ENCODE measurements at places on chromosomes 3 and 15. TPM values are rescaled to one million over a fixed set of nuclear protein-coding genes. Genes with fewer than 3 reads are reported as not detected.

DNA sequence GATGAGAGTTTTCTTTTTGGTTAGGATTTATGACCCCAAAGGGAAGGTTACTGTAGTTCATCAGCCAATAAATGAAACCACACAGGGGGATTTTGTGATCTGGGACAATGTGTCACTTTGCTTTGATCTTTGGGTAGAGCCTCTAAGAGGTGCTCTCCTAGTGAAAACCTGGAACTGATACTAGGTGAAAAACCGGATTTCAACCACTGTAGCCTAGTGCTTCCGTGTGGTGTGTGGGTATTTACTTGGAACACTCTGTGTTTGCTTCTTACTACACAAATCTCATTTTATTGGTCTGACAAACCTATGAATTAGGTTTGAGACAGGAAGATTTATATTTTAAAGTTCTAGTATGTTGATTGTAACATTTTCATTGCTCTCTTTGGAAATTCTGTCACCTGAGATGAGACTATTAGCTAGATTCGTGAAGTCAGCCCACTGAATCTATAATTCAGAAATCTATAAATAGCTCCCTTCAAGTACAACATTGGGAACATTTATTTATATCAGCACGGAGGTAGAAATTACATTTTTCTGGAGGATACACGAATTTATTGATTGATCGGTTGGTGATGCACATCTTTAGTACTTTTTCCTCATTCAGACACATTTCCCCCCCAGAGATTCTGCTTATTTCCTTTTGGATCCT is 119.8 kb downstream of the AKAP13 start:
- DNase-seq: no peak

DNA sequence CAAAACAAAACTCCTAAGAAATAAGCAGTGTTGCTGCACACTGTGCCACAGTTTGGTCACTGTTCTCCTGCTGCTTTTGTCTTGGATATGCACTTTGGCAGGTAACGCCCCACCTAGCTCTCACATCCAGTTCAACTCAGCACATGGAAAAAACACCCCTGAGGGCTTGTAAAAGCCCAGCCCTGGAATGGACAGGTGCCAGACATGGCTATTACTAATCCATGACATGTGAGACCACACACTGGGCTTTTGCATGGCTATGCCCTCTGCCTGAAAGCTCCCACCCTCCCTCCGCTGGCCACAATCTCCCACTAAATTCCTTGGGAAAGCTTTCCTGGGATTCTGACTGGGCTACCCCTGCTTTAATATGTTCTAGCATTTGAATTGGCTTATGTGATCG is 24.7 kb upstream of the ZBED2 start:
- no peak for DNase-seq

DNA sequence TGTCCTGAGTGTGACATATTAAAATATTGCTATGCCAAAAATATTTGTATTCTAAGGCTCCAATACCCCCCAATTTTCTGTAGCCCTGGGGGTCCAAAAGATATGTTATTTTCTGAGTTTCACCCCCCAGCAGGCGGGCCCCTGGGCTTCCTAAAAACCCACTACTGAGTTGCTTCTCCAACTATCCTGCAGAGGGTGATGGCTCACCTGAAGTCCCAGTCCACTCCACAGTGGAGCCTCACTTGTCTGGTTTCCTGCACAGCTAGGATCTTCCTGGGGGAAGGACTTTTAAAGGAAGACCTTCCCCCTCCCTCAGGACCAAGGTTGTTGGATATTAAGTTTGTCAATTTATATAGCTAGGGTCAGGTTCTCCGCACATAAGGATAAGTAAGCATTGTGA is 1181.4 kb downstream of the ROBO2 start:
- DNase-seq: no peak

- DNase-seq: no peak
Observed at GRCh38 chr15:76566276-76566675, 229.7 kb downstream of the ISL2 start.

GRCh38 chr15:90266485-90266884 is 1.0 kb downstream of the NGRN start:
- no peak for DNase-seq

SPINK8 gene
- not detected for total RNA-seq

NTRK3 gene
- total RNA-seq: 1.6 TPM

CSPG4 gene
- total RNA-seq: 9.1 TPM

CASR gene
- not detected for total RNA-seq

CNTN4 gene
- total RNA-seq: 1.2 TPM
